ENCODE measurements at places on chromosomes 6 and 20. TPM values are rescaled to one million over a fixed set of nuclear protein-coding genes. Genes with fewer than 3 reads are reported as not detected.

The RAET1L gene
- 1.1 TPM for total RNA-seq

The SMLR1 gene
- total RNA-seq = not detected

The DEFB124 gene
- not detected for total RNA-seq

The C6orf15 gene
- total RNA-seq = 0.16 TPM

The PSMB9 gene
- 26.6 TPM for total RNA-seq

The F13A1 gene
- not detected for total RNA-seq

The SIRPD gene
- total RNA-seq = not detected

The TCF15 gene
- total RNA-seq = not detected

The SLC17A1 gene
- total RNA-seq = not detected

The EFCAB8 gene
- total RNA-seq = not detected

All from hair follicular keratinocyte (primary cell).